H54 (cell line): ENCODE measurements at places on chromosomes 2 and 18.

DNA sequence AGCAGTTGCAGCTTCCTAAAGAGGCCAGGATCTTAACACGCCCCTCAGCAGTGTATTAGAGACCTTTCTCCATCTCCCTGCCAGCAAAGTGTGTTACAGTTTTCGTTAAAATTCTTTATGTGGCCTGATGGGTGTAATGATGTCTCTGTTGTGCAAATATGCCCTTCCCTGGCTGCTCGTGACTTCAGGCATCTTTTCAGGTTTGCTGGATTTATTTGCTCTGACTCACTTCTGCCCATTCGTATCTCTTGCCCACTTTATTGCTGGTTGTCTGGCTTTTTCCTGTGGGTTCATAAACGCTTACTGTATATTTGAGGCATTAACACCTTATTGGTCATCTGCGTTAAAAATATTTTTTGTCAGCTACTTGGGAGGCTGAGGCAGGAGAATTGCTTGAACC lies 134.5 kb downstream of the ASB1 start:
- no peak for DNase-seq

- no peak for DNase-seq
Observed at GRCh38 chr18:68714366-68714711, 569 bp downstream of the TMX3 start.

DNA sequence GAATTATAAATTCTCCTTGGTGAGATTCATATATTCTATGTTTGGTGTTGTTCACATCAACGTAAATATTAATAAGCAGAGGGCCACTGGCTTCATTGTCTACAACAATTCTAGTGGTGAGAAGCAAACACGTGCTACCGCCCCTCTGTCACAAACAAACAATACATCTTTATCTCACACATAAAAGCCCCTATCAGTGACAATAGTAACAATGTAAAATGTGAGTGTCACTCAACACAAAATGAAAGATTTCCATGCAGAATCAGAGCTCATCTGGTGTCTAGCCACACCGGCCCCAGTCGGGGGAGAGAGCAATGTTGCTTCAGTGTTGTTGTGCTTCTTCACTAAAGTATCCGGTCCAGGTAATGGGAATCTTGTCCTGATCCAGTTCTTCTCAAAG lies 932.6 kb downstream of the SOCS6 start:
- no peak for DNase-seq

DNA sequence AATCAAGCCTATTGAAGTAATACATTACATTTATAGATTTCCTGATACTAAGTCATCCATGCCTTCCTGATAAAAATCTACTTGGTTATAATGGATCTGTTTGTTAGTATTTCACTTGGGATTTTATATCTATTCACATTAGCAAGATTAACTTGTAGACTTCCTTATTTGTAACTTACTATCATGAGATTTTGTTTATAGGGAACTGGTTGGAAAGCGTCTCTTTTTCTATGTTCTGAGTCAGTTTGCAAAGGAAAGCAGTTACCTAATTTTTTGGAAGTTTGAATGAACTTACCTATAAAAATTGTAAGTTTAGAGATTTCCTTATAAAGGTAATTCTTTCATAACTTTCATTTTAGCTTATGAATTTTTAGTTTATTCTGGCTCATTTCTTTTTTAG lies 141.4 kb downstream of the SMAD7 start:
- DNase-seq = no peak

GRCh38 chr18:61995618-61996017 lies 102.8 kb upstream of the RNF152 start:
- DNase-seq = no peak

GRCh38 chr2:95389245-95390119 lies 13.0 kb upstream of the FAHD2A start:
- peak; percentile 87 for DNase-seq

- no peak for DNase-seq
Observed at GRCh38 chr2:10846110-10846861, 33.7 kb upstream of the PDIA6 start.

GRCh38 chr18:33558529-33558928 lies 19.5 kb upstream of the ASXL3 start:
- no peak for DNase-seq

- no peak for DNase-seq
Observed at GRCh38 chr2:111161971-111162370, 41.3 kb downstream of the BCL2L11 start.

GRCh38 chr2:4973973-4974372 lies 718.2 kb upstream of the SOX11 start:
- no peak for DNase-seq

DNA sequence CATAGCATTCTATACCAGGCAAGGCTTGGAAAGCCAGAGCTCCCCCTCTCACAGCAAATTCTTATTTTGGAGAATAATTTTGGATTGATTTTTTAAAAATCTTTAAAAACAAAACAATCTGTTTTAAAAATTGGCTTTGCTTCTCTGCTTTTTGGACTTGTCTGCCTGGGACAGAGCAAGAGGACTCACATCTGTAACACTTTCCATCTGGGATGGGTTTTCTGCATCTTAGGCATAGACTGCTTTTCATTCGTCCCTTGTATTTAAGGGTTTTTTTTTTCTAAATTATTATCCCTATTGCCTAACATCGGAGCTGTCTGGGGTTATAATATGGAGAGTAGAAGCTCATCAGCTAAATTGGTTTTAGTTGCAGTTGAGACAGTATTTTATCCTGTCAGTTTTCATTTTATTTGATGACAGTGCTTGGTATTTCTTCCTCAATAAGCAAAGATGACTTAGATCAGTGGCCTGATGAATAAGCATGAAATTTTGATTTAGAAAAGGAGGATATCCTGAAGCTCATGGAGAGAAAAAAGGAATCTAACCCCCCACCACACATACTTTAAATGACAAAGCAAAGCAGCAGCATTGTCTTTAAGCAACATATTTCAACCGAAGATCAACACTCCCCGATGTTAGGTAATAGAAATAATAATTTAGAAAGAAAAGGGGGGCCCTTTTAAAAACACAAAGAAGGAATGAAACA lies 2.3 kb upstream of the FZD7 start:
- DNase-seq = no peak

DNA sequence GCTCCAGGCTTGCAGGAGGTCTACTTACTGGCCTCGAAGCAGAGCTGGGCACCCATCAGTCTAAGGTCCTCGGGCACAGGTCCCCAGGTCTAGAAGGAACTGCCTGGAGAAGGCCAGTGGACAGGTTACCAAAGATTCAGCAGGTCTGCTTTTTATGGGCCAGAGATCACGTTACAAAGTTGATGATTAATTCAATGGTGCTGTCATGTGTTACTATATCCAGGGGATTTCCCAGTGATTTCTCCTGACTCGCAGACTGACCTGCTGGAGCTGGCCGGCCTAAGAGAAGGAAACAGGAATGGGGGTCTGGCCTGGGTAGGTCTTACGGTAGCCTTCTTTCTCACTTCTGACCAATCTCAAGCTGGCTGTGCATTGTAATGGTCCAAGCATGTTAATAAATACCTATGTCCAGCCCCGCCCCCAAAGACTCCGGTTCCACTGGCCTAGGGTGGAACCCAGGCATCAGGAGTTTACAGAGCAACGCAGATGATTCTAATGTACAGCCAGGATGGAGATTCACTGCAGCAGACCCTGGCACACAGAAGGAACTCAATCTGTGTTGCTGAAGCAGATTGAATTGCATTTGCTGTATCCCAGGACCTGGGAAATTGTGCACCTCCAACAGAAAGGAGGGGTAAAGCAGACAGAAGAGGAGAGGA lies at the start of gene NEURL3:
NEURL3 (minus strand) TSS at position 127 of the 659 bp plus-strand sequence; CDS start at position 56, 71 bp downstream.
- DNase-seq = peak; percentile 77

DNA sequence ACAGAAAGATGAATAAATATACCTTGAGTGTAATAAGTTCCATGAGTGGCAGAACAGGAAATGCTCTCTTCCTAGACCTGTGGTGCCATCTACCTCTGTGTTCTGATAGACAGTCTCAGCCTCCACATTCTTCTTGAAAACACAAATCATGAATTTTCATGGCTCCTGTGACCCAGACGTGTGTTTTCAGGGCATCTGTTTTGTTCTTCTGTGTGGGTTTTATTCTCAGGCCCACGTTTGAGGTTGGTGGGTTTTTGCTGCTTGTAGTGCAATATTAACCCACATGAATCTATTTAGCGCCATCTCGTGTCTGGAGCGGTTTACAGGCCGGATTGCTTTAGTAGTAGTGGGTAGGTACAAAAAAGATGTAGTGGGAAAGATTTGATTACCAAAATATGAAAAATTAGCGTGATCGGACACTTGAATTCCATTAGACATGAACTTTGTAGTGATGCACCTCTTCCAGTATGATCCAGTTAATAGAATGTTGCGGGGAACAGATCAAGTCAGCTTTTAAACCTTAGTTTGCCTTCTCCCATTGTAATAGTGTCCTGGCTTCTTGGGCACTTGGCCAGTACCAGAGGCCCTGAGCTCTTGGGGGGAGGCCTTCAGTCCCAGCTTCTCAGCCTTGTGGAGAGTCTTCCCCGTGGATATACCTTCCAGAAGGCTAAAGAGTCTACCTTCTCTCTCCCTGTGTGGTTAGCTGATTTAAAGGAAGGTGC lies 256.5 kb downstream of the TPGS2 start:
- DNase-seq = no peak

DNA sequence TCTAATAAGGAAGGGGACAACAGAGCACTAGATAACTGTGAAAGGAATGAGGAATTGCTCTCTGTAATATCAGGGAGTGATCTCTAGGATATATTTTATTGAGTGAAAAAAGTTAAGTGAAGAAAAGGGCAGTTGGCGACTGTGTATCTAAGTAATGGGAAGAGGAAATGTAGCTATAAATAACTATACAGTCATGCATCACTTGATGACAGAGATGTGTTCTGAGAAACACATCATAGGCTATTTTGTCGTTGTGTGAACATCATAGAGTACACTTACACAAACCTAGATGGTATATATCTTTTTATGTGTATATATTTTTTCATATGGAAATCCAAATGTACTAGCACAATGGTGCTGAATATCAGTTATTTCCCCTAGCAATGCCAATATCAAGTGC lies 329.3 kb downstream of the TXNL1 start:
- DNase-seq = no peak

DNA sequence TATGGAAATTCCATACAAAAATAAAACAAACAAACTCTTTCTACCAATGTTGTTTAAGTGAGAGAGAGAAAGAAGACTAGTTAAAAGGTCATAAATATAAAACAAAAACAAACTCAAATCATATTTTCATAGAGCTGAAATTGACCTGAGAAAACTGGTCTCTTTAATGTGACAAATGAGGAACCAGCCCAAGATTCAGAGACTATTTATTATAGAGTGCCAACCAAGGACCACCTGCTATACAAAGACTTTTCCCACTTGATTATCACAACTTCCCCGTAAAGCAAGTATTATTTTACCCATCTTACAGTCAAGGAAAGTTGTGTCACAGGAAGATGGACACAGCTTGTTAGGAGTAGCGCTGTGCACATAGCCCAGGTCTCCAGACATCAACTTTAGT lies 13.3 kb downstream of the ANKRD44 start:
- no peak for DNase-seq

DNA sequence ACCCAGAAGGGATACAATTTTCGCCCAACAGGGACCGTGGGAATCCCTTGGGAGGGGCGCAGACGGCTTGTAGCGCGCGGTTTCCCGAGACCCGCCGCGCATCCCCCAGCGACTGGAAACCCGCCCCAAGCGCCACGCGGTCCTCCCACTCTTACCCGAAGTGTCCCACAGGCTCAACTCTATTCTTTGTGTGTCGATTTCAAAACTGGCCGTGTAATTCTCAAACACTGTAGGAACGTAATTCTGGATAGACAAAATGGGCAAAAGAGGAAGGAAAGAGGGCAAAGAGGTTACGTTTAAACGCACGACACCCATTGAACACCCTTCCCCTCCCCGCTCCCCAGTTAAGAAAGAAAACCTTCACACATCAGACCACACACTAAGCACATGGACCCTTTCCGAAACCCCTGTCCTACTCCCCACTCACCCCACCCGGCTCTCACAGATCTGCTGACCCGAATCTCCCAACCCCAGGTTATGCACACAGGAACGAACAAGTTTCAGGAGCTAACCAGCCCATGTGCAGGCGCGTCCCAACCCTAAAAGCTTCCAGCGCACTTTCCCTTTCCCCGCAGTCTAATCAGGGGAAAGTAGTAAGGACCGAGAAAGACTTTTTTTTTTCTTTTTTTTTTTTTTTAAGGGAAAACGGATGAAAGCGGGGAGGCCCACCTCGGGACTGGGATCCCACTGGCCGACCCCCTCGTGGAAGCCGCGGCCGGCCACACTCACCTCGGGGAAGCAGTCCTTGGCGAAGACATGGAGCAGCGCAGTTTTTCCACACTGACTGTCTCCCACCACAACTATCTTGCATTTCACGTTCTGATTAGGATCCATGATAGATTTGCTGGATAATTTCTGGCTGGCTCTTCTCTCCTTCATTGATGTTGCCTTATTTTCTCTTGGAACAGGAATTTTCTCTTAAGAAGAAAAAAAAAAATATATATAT lies 655 bp downstream of the RND3 start:
- DNase-seq = no peak

GRCh38 chr18:74724186-74724585 lies 126.5 kb downstream of the ZNF407 start:
- no peak for DNase-seq

DNA sequence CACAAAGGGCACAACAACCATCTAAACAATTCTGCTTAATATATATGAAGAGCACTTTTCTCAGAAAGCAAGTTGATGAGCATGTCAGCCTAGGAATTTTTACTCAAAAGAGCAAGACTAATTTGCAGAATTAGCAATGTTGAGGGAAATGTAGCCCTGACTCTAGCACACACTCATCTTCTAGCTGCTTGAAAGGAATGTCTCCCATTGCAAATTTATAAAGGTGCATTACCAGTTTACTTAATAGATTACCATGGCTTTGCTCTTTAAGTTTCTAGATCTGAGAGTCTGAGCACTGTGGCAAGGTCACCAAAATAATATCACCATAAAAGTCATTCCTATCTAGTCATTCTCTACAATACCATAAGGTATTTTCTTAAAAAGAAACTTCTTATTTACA lies 40.8 kb downstream of the USP40 start:
- DNase-seq = no peak

- DNase-seq = no peak
Observed at GRCh38 chr2:212037062-212037461, 501.5 kb downstream of the ERBB4 start.

GRCh38 chr2:67790622-67791021 lies 272.2 kb downstream of the C1D start:
- DNase-seq = no peak

DNA sequence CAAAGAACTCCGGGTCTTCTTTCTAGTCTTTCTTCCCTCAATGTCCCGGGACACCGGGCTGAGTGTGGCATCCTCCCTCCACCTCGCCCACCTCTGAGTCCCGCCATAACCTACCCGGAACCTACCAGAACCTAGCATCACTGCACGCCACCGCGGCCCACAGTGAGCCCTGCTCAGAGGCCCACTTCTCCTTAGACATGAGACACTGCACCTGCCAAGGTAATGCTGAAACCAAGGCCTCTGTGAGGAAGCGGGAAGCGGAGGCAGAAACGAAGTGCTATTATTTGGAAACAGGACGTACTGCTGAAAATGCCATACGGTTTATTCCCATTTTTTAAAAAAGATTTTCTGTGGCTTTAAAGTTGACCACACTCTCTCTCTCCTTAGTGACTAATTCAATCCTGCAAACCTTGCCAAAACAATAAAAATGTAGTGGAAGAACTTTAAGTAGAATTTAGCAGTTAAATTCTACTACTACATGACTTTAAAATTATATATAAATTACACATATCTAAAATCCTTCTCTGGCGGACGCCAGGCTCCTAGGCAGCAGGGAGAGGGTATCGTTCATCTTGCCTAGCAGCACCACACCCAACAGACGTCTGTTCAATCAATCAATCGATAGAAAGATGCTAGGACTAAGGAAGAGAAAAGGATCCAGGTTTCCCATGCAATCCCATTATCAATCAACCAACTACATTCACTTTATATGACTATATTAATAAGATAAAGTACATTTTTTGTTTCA lies 82.0 kb downstream of the ZNF516 start:
- DNase-seq = no peak

GRCh38 chr2:240988146-240988545 lies 10.3 kb upstream of the SNED1 start:
- DNase-seq = no peak
